ENCODE measurements at places on chromosomes 6 and 20.

GRCh38 chr6:50698546-50698945 is 14.8 kb upstream of the TFAP2D start:
- no peak for DNase-seq

DNA sequence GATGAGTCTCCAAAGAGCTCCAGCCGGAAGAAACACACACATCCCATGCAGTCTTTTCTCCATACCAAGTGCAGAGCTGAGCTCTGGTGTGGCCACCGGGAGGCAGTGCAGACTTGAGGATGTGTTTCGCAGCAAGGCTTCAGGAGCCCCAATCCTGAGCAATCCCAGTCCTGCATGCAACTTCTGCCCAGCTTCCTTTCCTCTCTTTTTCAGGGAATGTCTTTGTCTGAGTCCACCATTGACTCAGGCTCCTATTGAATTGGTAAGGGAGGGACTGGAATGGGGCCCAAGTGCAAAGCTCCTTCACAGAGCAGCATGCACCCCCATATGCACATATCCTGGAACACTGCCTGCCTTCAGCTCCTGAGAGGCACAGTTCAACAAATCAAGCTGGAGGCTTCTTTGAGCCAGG is 50.5 kb upstream of the ASIP start:
- DNase-seq, result peak; percentile 47

- no peak for DNase-seq
Observed at GRCh38 chr6:168871642-168872315, 381.9 kb downstream of the THBS2 start.

GRCh38 chr6:46749731-46750130 is 3.0 kb downstream of the ANKRD66 start:
- no peak for DNase-seq

GRCh38 chr6:127865108-127865507 is 35.8 kb downstream of the THEMIS start:
- DNase-seq, result no peak

DNA sequence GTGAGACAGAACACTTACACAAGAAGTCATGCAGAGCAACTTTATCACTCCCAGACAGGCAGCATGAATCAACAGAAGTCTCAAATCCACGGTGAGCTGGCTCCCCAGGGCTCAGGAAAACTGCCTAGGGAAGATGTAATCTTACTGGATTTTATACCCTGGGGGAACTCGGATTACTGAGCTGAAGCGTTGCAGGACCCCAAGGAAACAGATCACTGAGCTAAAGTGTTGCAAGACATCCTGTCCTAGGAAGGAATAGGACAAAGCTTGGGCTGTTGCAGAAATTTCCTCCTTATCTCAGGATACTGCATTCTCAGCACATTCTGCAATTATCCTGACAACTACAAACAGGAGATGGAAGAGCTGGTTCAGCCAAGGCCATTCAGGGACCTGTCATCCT is 224.8 kb downstream of the TFAP2A start:
- DNase-seq, result no peak

GRCh38 chr6:88605271-88605670 is 358.1 kb downstream of the RNGTT start:
- DNase-seq, result no peak

DNA sequence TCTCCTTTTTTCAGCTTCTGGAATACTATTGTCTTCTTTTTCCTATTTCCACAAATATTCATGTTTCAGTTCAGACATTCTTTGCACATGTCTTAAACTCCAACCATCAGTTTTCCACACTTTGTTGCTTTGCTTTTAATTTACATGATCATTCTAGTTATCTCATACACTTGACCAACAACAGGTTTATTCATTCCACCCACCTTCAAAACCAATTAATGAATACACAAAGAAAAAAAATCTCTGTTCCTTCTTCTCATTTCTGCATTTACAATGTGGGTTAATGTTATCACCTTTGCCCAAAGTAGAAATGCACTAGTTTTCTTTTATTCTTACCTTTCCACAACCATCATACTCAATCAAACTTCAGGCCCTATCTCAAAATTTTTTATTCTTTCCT is 216.7 kb downstream of the FRK start:
- no peak for DNase-seq

- DNase-seq, result no peak
Observed at GRCh38 chr20:6509374-6509773, 258.1 kb upstream of the BMP2 start.

Data from T-helper 2 cell (primary cell).